Activated gamma-delta T cell (primary cell): ENCODE measurements at places on chromosomes 5 and 9.

- no peak for DNase-seq
These were observed 1.4 kb upstream of the CTNNAL1 start for GRCh38 chr9:109014608-109015280.

DNA sequence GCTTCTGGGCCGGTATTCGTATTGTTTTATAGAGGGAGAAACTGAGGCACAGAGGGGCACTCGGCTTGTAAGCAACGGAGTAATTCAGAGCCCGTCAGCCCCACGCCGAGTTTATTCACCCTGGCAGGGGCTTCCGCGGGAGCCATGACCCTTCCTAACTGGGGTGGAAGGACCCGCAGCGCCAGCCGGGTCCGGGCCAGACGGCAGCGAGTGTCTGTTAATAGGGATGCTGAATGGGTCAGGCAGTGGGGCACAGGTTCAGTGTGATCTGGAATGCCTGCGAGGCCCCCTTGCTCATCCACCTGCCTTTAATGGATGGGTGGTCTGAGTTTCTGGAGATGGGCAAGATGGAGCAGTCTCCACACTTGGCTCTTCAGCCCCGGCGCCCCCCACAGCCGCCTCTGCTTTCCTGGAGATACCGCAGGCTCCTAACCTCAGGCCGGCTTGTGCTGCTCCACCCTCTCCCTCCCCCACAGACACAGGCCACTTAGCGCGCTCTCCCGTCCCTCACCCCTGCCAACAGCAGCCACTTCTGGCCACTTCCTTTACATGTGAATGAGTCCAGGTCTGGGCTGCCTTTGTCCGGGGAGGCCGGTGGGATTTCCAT, 147.1 kb downstream of the ERCC6L2 start:
- DNase-seq: peak; percentile 28

GRCh38 chr9:75108571-75108970, 20.3 kb downstream of the OSTF1 start:
- DNase-seq: no peak

DNA sequence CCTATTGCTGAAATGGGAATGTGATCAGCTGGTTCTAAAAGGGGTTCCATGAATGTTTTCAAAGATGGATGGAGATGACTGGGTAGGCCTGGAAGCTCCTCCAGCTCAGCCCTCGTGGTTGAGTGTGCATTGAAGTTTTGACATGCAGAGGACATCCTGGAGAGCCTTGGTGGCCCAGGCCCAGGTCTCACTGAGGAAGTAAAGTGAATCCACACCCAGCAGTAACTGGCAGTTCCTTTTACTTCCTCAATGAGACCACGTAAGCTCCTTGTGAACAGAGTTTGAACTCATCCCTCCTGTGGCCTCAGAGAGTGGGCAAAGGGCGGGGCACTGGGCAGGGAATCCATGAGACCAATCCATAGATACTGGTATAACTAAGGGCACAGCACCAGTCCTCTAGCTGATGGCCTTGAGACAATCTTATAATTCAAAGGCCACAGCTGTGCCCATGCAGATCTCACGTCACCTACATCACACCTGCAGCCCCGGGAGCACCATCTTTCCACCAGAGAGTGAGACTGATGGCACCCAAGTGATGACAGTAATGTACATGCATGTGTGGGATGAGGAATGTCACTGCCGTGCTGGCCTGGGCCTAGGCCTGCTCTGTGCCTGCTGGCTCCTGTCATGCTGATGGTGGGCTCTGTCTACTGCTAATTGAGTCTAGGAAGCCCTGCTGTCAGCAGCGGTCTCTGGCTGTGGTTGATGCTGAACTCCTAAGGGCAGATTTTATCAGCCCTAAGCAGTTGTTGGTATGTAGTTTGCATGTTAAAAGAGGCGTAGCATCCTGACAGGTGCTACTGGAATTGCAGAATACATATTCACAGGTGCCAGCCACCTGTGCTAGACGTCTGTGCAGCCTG, 257.8 kb downstream of the FSTL4 start:
- DNase-seq: no peak

DNA sequence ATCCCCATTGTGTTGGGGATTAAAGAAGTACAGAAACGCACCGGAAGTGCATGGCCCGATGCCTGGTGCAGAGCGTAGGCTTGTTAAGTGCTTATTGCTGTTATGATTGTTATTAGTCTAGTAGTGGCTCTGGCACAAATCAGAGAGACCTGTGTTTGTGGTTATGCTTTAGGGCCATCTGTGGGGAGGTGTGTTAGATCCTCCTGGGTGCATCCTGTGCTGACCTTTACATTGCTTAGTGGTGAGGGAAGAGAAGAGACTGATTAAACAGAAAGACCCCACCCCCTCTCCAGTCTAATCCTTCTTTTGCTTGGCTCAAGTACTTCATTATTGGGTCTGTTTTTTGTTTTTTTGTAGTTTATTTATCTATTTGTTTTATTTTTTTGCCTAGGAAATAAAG, 112.7 kb upstream of the SPRY4 start:
- no peak for DNase-seq

DNA sequence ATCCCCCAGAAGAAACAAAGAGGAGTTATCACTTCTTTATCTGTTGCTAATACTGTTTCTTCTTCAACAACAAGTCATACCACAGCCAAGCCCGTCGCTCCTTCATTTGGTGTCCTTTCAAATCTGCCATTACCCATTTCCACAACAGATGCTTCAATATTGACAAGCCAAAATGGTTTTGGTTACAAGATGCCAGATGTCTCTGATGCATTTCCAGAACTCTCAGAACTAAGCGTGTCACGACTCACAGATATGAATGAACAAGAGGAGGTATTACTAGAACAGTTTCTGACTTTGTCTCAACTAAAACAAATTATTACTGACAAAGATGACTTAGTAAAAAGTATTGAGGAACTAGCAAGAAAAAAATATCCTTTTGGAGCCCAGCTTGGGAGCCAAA, 16.0 kb upstream of the HAND1 start:
- DNase-seq: no peak

GRCh38 chr9:90783552-90783951, 18.1 kb upstream of the SYK start:
- DNase-seq: no peak

- no peak for DNase-seq
These were observed 199.6 kb downstream of the CRB2 start for GRCh38 chr9:123555646-123556045.

DNA sequence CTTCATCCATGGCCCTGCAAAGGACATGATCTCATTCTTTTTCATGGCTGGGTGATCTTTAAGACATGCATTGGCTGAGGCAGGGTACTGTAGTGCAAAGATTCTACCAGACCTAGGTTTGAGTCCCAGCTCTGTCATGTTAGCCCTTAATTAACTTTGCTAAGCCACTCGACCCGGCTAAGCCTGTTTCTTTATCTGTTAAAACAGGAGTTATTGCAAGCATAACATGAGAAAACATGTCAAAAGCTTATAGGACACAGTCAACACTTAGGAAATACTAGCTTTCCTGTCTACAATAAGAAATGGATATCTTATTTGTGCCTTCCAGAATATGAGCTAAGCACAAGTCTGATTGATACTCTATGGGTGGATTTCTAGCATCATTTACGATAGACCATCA, 92.6 kb downstream of the RASEF start:
- no peak for DNase-seq

DNA sequence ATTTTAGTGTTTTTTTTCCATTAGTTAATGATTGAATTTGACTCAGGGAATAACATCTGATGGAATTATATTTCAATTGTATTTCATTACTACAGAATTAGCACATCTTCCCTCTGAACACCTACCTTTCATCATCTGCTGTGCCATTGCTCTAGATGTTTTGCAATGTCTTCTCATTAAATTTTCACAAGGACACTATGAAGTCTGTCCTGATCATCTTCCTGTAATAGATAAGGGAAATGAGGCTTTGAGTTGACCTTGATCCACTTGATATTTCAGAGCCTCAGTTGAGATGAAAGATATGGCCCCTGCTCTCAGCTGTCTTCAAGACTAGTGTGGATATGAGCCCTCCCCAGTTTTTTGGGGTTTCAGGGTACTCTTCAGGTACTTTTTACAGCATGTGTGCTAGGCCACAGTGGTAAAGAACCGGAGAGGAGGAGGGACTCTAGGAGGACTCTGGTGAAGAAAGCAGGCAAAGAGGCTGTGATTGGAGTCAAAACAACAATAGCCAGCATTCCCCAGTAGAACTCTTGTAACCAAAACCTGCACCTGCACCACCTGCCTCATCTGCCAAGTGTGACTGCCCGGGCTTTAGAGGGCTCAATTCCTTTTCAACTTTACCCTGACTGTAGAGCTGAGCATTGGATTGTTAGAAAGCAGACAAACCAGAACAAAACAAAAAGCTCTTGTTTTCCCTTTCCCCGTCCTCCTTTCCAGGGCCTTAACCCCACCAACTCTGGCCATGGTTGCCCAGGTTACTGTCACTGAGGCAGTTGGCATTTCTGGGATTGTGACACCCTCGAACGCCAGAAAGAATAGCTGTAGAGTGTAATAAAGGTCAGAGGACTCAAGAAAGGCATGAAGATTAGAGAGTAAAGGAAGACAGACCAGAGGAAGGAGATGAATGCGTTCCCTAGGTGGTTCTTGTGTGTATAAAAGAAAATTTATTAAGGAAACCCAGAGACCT, 56.3 kb downstream of the ERAP1 start:
- DNase-seq: no peak

GRCh38 chr5:139399501-139400121, 4.3 kb downstream of the SPATA24 start:
- no peak for DNase-seq

- no peak for DNase-seq
These were observed 32.0 kb upstream of the SPTLC1 start for GRCh38 chr9:92147030-92147851.

GRCh38 chr9:94980947-94981722, 254.6 kb downstream of the AOPEP start:
- DNase-seq: no peak
